ENCODE measurements at places on chromosomes 11 and 22. TPM values are rescaled to one million over a fixed set of nuclear protein-coding genes. Genes with fewer than 3 reads are reported as not detected.

DNA sequence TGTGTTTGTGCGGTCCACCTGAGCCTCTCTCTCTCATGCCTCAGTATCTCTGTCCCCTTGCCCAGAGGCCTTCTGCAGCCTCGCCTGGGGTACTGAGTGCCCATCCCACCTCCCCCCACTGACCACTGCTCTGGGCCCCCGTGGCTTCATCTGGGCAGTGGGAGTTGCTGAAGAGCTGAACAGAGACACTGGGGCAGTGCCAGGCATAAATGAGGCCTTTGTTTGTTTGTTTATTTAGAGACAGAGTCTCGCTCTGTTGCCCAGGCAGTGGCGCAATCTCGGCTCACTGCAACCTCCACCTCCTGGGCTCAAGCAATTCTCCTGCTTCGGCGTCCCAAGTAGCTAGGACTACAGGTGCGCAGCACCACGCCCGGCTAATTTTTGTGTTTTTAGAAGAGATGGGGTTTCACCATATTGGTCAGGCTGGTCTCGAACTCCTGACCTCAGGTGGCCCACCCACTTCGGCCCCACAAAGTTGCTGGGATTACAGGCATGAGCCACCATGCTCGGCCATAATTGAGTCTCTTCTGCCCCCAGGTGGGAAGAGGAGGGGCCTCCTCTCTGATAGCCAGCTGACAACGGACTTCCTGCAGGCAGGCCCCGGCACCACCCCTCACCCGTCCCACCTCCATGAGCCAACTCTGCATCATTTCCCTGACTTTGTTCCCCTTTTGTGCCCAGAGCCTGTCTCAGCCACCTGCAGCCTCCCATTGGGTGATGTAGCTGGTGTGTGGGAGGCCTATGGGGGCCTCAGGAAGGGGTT lies 9.3 kb downstream of the CRYBB3 start:
- no peak for DNase-seq

DNA sequence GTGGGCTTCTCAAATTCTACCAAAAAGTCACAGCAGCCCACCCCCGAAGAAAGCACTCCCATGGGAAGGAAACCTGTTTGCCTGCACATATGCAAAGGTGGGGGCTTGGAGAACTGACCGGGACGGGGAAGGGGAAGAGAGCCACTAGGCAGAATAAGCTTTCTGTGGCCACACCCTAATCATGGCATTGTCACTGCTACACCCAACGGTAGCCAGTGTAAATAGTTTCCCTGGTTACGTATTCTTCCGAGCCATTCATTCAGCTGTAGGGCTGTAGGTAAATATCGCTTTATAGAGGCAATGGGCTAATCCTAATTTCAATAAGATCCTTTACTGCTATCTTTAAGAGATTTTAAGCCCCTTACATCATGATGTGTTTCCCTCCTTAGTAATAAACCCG lies 61.7 kb downstream of the PRDM11 start:
- DNase-seq, result no peak

GRCh38 chr11:15859411-15859810 lies 496.9 kb downstream of the SOX6 start:
- DNase-seq, result no peak

CHEK1 gene
- 110 TPM for total RNA-seq
